Suppressor macrophage treated with lipopolysaccharide for 4 hours (primary cell): ENCODE measurements at places on chromosomes 6 and 20.

- no peak for DNase-seq
Measured at GRCh38 chr20:62986257-62986800, 20.4 kb downstream of the BHLHE23 start.

DNA sequence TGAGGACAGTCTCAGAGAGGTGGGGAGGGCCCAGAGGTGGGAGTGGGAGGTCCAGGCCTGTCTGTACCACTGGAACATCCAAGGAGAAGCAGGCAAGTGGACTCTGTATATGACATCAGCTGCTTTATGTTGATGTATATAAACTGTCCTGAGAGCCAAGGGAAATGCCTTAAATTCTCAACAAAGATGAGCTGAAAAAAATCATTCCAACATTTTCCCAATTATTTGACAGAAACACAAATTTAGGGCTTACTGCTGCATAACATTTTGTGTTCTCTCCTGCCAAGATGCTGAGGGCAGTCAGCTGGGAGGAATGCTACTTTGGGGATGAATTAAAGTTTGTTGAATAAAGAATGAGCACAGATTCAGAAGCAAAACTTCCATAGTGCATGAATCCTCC lies 52.8 kb downstream of the FOXC1 start:
- no peak for DNase-seq

DNA sequence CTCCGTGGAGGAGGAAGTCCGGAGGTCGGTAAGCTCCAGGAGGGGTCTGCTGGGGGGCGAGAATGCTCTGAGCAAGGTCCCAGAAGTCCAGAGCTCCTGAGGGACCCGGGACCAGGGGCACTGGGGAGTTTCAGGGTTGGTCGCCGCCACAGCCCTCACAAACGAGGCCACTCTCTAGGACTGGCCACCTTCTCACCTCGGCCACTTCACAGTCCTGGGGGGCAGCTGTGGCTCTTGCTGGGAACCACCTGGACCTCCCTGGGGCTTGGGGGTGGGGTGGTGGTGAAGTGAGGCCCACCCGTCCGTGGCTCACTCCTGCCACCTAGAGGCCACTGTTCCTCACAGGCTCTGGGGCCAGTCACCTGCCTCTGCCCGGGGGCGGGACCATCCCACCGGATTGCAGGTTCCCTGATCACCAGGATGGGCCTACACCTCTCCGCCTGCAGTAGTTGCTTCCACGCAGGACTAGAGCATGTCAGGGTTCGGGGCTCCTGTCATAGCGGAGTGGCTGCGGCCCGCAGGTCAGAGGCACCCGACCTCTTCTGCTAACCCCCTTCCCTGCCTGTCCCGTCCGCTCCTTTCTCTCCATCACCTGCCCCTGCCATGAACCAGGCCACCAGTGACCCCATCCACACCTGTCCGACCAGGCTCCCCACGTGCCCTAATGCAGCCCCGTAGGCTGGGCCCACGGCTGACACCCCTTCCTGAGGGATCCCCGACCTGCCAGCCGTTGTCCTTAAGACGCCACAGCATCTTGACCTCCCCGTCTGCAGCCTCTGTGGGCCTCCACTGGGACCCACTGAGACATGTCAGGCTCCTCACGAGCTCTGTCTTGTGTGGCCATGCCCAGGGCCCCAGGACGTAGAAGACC lies 5.1 kb upstream of the TCEA2 start:
- peak; percentile 63 for DNase-seq

GRCh38 chr6:15524861-15525401 lies 137.9 kb downstream of the DTNBP1 start:
- DNase-seq = no peak

DNA sequence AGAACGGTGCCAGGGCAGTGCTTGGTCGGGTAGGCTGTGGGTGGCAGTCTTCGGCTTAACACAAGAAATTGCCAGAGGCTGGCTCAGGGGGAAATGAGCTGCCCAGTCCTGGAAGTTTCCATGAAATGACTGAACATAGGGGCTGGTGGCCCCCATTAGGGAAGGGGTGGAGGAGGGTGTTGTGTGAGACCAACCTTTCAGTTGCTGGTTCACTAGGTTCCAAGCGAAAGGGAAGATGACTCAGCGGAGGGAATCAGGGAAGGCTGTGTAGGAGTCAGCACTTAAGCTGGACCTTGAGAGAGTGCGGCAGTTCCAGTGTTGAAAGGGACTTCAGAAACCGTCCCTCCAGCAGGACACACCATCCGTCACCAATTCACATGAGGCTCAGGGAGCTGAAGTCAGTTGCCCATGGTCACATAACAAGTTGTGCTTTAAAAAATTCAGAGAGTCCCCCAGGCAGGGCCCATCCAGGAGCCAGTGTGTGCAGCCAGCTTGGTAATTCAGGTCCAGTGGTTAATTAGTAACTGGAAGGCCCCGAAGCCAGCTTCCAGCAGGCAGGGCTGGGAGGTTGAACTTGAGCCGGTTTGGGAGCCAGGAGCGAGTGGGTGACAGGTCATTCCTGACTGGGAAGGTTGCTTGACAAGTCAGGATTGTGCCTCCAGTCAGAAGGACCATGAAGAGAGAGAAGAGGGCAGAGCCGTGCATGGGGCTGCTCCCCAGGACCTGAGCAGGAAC lies at the start of gene SGK2:
Gene SGK2 (plus strand): TSS at position 616 of the 735 bp plus-strand sequence. CDS start 7,469 bp downstream, outside the sequence.
- DNase-seq = peak; percentile 16

GRCh38 chr6:72832271-72832670 lies 210.4 kb downstream of the KCNQ5 start:
- DNase-seq = no peak

DNA sequence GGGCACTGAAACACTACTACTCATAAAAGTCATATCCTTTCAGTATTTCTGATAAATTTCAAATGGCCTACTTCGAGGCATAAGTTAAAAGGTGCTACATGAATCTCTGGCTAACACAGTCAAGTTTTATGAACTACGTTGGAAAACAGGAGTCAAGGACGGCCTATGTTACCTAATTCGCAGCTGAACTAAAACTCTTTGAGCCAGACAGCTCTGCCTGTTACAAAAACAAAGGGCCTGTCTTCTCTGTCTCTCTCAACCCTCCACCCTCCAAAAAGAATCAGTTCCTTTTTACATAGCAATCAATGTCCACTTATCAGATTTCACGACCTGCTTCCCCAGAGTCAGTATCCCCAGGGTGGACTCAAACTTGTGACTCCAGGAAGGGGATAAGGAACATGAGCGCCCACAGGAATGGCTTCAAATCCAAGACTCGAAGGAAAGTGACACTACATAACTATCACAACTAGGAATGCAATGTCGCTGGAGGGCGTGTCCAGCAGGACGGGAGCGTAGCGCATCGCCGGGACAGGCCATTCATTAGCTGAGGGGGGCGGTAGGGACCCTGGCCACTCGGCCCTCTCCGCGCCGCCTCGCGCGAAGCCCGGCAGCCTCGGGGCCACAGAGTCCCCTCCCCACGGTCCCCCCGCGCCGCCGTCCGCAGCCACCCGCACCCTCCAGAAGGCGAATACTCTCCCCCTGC lies 591 bp downstream of the IBTK start:
- peak; percentile 69 for DNase-seq

GRCh38 chr6:167551628-167552257 lies 226.9 kb downstream of the TTLL2 start:
- DNase-seq = no peak

DNA sequence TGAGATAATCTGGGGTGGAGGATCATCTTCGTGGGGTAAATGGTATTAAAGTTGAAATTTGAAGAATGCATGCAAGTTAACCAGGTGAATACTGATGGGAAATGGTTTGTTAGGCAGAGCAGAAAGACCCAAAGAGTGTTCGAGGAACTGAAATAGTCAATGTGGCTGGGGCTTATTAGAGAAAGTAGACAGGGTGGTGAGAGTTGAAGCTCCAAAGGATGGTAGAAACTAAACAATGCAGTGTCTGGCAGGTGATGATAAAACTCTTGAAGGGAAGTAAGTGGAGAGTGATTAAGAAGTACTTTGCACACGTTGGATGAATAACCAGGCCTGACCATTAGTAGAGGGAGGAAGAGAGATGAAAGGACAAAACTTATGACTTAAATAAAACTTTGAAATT lies 39.8 kb upstream of the CENPW start:
- DNase-seq = no peak

GRCh38 chr6:169858935-169859351 lies 107.5 kb downstream of the ERMARD start:
- no peak for DNase-seq

GRCh38 chr6:77368660-77369313 lies 94.5 kb downstream of the HTR1B start:
- no peak for DNase-seq

DNA sequence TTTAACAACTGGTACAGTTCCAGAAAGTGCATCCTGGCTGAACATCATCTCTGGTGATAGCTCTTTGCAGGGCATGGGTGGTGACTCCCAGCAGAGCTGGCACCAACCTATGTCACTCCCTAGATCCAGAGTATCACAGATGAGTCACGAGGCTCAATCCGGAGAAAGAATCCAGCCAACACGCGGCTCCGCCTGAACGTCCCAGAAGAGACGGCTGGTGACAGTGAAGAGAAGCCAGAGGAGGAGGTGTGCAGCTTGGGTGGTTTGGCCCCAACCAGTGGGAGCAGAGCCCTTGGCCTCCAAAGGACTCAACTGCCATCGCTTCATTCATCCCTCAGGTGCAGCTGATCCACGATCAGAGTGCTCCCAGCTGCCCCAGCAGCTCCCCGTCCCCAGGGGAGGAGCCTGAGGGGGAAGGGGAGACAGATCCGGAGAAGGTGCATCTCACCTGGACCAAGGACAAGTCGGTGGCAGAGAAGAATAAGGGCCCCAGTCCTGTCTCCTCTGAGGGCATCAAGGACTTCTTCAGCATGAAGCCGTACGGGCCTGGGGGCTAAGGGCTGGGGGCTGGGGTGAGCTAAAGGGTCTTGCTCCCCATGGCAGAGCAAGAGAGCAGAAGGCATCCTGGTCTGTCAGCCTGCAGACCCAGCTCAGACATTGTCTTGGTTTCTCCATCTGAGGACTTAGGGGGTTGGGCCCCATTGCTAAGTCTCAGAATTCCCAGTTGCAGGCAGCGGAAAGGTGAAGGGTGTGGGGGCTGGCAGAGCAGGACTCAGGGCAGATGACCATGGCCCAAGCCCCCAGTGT lies 27.2 kb downstream of the SLC12A5 start:
- no peak for DNase-seq

- no peak for DNase-seq
Measured at GRCh38 chr6:71537717-71538116, 249.1 kb downstream of the OGFRL1 start.

DNA sequence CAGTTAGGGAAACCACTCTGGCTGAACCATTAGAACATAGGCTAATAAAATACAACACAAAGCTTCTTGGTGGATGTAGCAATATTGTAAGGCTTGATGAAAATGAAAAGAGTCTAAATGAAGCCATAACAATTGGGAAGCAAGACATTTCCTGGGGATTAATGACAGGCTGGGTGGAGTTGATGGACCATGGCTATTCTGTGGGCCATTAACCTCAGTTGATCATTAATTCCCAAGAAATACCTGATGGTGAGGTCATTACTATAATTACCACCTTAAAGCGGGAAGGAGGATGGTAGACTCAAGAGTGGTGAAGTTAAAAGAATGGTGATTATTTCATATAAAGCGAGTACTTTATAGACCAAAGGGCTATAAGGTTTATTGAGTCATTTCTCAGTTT lies 455.8 kb upstream of the MAP3K7 start:
- DNase-seq = no peak

GRCh38 chr6:134720353-134721059 lies 229.4 kb downstream of the ALDH8A1 start:
- peak; percentile 87 for DNase-seq

DNA sequence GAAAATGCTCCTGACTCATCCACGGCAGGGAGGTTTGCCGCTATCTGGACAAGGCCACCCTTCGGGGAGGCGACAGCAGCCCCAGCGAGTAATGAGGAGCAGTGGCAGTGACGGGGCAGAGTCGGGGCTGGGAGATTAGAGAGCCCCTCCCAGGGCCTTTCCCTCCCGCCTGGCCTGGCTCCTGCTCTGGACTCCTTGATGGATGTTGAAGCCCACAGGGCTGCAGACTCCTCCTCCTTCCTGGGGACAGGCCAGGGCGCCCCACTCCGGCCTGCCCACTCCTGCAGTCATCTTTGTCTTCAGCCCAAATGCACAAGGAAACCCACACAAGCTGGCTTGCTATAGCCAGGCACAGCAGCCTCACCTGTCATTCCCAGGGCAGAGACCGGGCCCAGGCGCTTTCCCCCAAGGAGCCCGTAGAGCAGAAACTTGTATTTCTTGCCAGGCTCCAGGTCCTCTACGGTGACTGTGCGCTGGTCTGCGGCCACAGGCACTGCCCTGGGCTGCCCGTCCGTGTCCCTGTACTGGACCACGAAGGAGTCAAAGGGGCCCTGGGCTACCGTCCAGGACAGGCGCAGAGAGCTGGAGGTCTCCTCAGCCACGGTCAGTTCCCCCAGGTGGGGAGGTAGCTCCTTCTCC lies 7.7 kb downstream of the CYP21A2 start:
- DNase-seq = no peak

- no peak for DNase-seq
Measured at GRCh38 chr20:7416382-7416781, 523.9 kb downstream of the HAO1 start.

GRCh38 chr6:77707603-77708002 lies 54.8 kb downstream of the MEI4 start:
- no peak for DNase-seq

- no peak for DNase-seq
Measured at GRCh38 chr6:95240514-95240913, 336.8 kb upstream of the MANEA start.

- no peak for DNase-seq
Measured at GRCh38 chr6:168906391-168906790, 347.3 kb downstream of the THBS2 start.
